ENCODE measurements at places on chromosomes 1 and 21.
A peak's percentile ranks its signal among the peaks of the same experiment; 100 is the strongest.

- no peak for DNase-seq
Observed at GRCh38 chr1:234226113-234226818, 147.0 kb upstream of the COA6 start.

DNA sequence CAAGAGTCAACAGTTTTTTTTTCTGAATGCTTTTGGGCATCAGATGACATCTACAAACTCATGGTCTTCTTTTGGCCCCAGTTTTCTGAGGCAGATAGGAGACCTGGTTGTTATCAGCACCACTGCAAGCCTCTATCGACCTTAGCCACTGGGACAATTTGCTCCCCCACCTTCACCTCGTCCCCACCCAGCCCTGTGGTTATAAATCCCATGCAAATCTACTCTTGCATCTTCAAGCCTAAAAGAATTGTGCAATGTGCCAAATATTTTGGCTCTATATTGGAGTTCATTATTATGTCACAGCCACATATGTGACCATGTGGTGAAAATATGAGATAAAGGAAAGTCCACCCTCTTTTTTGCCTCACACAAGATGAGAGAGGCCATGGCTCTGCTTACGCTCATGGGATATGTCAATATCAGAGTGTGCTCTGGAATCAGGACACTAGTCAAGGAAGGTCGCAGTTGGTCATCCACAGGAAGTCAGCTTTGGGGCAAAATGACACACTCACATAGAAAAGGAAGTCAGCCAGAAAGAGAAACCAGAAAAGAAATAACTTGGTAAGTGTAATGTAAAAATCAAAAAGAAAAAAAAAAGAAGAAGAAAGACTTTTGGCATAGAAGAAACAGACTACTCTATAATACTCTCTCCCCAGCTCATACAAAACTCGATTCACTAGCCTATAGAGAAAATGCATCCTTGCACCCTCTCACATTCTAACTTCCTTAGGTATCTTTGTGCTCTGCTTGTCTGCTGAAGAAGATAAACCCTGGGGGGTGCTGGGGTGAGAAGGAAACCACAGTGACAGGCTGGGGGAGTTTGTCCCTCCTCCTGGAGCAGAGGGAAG is 21.2 kb downstream of the SLC30A10 start:
- DNase-seq, result no peak

GRCh38 chr1:70518106-70518505 is 107.0 kb downstream of the CTH start:
- no peak for DNase-seq

DNA sequence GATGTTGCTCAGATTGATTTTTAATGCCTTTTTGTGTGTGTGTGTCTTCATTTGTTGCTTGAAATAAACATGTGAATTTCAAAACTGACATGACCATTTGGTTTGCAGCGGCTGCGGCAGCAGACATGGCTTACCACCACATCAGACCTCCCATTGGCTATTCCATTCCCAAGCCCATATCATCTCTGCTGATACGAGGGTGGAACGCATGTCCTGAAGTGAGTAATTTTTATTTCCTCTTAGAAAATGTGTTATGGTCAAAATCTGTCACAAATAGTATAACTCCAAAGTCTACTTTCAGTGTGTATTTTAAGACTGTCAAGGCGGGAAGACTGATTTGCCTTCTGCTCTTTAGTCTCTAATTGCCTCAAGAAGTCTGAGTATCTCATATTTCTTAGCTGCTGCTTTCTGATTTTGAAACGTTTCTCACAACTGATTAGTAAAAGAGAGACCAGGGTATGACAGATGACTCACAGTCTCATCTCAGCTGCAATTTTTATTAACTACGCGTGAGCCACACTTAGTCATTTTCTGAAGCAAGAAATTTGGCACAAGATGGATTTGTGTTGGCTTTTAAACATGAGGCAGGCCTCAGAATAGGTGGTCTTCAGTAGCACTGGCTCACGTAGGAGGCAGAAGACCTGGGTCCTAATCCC is 49.0 kb downstream of the LRRC53 start:
- DNase-seq, result no peak

DNA sequence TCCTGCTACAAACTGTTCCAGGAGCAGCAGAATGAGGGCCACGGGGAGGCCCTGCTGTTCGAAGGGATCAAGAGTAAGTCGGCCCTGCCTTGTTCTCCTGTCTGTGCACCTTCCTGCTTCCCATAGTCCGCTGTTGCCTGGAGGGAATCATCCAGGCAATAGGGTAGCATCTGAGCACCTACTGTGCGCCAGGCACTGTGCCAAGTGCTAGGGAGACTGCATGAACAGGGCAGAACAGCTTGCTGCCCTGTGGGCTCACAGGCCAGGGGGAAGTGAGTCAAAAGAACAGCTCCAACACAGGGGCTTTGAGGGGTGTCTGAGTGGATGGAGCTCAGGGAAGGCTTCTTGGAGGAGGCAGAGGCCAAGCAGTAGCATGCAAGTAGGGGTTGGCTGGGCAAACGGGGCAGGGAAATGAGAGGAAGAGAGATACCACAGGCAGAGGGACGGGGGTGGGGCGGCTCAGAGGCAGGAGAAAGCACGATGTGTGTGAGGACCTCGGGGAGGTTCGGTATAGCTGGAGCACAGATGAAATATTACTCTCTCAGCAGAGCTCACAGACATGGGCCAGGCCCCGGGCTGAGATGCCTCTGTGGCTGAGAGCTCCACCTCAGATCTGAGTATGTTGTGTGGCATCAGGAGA is 15.5 kb upstream of the PADI6 start:
- DNase-seq, result no peak

- no peak for DNase-seq
Observed at GRCh38 chr1:117656202-117656641, 50.4 kb downstream of the TENT5C start.

DNA sequence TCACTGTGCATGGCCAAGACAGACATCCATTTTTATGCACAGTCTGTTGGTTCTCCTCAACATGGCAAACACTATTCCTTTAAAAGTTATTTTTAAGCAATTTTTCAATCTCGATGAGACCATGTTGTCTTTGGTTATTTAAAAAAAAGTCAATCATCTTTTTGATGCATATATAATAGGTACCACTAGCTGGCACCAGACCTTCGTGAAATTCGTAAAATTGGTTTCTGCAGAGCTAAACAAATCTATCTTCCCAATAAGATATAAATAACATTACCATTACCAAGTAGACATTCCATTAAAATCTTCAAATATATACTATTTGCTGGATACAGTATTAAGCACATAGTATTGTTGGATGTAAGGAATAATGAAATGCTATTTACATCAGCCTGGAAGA is 220.0 kb upstream of the GREM2 start:
- no peak for DNase-seq

DNA sequence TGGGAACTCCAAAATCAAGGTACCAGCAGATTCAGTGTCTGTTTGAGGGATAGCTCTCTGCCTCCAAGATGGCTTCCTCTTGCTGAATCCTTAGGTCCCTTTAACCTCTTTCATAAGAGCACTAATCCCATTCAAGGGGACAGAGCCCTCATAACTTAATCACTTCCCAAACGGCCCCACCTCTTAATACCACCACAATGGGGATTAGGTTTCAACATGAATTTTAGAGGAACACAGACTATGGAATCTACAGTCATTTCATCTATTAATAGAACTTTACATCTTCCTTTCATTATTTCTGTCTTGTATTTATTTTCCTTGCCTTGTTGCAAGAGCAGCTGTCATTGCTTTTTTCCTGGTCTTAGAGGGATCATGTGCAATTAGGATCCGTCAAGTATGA is 30.3 kb downstream of the HOOK1 start:
- peak; percentile 17 for DNase-seq

- no peak for DNase-seq
Observed at GRCh38 chr1:220363196-220363837, 91.1 kb upstream of the RAB3GAP2 start.

DNA sequence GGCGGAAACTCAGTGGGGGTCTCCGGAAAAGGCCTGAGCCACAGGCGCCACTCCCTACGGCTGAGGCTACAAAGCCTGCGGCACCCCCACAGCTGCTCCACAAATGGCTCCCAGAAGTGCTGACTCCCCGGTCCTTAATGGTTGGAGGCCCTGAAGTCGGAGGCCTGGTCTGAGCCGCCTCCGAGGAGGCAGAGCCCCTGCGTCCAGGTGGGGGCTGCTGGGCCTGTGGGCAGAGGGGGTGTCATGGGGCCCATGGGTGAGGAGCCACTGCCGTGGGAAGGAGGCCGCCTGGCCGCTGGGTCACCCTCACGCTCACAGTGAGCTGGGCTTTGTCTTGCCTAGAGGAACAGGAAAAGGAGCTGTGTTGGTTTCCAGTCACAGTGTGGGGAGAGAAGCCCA is 12.4 kb upstream of the COL18A1 start:
- DNase-seq, result no peak

- peak; percentile 56 for DNase-seq
Observed at GRCh38 chr1:8222789-8223188, 95.1 kb upstream of the SLC45A1 start.

GRCh38 chr21:36178349-36178748 is 21.7 kb downstream of the DOP1B start:
- no peak for DNase-seq

- no peak for DNase-seq
Observed at GRCh38 chr1:165281207-165281901, 75.2 kb downstream of the LMX1A start.

DNA sequence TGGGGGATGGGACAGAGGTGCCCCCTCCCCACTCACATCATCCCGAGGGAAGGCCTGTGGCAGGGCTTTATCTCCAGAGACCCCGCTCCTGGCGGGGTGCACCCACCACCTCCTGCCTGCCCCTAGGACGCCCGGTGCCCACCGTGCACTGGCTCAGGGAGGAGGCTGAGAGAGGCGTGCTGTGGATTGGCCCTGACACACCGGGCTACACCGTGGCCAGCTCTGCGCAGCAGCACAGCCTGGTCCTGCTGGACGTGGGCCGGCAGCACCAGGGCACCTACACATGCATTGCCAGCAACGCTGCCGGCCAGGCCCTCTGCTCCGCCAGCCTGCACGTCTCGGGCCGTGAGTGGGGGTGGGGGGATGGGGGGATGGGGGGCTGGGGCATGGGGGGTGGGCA is 71.7 kb downstream of the TRIM11 start:
- DNase-seq, result no peak

DNA sequence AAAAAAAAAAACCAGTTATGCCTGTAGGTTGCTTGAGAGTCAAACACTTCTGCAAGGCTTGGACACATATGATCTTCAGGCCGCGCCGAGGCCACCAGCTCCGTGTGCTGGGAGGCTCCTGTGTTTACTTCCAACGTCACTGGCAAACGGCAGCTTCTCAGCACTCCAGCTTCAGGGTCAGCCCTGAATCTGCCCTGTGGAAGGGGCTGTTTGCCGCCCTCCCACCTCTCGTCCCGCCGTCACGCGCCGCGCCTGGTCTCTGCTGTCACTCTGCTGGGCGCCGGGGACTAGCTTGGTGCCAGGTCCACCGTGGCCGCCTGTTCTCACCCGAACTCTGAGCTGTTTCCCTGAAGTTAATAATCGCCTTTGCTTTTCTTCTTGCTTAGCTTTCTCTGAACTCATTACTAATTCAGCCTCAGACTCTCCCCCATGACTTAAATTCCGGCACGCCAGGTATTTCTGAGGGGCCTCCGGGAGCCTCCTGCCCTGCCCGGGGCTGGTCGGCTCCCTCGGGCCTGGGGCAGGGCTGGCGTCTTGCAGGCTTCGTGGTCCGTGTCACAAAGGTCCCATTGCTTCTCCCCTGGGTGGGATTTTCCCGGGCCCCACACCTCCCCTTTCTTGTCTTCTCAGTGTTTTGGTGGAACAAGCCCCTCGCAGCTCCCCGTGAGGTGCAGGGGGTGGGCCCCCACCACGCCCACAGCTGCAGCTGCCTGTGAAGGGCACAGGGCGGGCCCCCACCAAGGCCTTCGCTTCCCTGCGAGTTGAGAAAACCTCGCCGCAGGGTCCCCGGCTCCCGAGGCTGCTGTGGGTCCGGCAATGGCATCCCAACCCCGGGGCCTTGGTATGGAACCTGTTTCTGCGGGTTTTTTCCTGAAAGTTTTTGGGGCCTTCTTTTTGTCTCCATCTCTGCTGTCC is 14.6 kb upstream of the C1orf159 start:
- no peak for DNase-seq

GRCh38 chr1:32199043-32199716 is 1.2 kb upstream of the CCDC28B start:
- no peak for DNase-seq

DNA sequence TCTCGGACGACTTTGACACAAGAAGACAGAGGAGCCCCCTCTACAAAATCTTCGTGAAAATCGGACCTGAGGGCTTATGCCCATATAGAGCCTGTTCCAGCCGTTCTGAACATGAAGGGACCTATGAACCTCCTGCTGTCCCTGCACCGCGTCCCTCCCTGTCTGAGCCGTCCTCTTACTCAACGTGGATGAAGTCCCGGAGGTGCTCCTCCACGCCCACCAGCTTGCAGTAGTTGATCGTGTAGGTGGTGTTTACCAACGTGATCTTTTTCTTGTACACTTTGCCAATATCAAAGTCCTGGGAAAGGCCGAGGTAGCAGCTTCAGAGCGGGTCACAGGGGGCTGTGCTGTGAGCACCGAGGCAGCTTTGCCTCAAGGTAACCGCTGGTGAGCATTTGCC is 40.0 kb downstream of the CFAP74 start:
- DNase-seq, result no peak

GRCh38 chr1:183515002-183515689 is 42.8 kb downstream of the SMG7 start:
- DNase-seq, result no peak

DNA sequence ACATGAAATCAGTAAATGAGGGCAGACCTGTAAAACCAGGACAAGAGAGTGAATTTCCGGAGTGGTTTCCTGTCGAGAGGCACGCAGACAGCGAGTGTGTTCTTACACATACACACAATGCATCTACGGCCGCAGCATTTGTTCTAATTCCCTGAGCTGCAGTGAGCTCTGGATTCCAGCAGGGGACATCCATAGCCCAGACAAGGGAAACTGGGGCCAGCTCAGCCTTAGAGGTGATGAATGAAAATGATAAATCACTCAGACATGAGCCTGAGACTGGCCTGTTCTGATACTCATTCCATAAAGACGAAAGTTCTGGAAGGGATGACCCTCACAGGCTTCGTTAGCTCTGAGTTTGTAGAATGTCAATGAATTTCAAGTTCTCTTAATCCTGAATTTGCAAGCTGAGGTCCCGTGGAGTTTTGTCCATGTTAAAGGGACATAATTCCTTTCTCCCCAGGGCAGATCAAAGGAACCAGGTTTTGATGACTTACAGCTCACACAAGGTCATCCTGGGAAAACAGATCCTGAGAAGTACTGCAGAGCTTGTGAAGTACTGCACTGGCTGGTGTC is 207.9 kb upstream of the C1orf87 start:
- peak; percentile 89 for DNase-seq

GRCh38 chr1:184152434-184152898 is 100.9 kb downstream of the TSEN15 start:
- DNase-seq, result peak; percentile 51

Measured in tongue (tissue), 3 donors.